NCI-H524 (cell line): ENCODE measurements at places on chromosomes 7 and 10.

DNA sequence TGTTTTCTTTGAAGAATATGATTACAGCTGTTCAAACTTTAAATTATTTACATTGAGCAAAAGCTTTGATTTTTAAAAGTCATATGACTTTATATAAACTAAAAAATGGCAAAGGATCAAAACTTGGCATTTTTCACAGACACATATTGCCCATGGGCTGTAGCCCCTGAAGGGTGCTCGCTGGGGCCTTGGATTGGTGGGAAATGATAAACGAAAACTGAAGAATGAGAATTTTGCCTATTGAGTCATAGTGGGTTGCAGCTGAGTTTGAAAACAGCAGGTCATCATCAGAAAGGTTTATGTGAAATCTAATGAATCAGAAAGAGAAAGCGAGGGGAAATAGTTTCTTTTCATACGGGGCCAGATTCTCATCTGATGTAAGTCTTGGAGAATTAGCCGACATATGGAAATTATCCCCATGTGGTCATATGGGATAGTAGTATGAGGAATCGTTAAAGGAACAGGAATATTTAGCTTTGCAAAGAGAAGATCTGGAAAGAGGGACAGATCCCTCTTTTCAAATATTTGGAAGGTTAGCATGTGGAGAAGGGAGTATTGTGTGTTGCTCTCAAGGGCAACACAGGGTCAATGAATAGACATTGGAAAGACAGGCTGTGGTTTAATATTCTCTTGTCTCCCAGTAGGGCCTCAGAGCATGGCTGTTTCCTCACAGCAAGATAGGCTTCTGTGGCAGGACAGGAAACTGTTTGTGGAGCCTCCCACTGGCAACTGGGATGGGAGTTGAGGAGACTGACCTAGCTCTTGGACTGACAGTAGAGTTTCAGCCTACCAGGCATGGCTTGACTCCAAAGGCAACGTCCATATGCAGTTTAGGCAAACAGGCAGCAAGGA, 119.0 kb downstream of the FZD1 start:
- no peak for DNase-seq

DNA sequence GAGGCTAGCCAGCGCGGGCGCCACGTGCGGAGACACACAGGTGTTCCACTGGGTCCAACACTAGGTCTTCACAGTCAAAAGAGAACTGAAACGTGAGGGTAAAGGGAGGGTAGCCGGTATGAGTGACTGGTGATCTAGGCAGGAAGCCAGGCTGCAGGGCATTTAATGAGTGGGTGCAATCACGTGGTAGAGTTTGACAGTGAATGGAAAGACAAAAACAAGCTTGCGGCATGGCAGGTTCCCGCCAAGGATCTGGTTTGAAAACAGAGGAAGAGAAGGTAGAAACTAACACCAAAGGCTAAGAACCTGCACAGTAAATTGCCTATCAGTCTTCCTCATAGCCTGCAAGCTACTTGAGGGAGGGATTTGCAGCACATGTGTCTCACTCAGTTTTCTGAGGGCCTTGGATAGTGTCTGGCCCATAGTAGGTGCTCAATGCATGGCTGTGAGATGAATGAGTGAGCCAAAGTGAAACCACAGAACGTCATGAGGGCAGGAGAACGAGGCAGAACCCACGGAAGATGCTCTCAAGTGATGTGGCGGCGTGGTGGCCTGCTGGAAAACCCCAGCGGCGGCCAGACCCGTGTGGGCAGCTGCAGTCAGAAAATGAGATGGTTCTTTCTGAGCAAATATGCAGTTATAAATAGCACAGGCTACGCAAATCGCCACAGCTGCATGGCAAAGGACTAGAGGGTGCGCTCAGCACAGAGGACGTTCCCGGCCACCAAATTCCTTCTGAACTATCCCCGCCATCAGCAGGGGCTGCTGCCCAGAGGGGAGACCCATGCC, 183.6 kb upstream of the NFE2L3 start:
- no peak for DNase-seq

DNA sequence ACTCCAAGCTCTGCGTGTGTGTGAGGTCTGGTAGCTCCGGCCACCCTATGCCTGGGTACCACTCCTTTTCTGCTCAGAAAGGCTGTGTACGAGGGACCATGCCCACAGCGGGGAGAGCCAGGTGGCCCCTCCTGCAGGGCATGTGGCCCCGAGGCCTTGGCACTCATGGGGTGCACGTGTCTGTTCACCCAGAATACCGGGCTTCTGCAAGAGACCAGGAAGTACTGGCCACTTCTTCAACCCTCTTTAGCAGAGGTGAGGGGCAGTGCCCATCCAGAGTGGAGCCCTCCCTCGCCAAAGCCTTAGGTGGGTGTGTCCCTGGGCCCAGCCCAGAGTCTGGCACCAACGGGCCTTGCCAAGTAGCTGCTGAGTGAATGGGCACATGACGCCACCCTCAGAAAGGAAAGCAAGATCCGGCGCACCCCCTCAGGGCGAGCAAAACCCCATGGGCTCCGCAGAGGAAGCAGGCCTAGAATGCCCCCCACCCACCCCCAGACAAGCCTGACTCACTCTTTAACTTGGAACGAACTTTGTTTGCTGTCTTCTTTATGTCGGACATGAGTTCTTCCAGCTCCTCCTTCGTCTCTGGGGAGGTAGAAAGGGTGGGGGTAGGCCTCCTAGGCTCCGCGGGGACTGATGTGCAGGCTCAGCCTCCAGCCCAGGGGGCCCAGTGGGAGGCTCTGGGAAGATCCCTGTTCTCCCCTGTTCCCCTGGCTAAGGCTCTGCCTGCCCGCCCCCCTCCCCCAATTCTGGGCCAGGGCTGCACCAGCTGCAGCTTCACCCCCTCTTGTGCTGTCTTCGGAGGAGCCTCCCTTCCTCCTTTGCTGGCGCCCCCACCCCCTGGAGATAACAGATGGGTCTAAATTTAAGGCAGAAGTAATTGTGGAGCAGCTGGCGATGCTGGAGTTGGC, 14.6 kb downstream of the STX1A start:
- peak; percentile 92 for DNase-seq

DNA sequence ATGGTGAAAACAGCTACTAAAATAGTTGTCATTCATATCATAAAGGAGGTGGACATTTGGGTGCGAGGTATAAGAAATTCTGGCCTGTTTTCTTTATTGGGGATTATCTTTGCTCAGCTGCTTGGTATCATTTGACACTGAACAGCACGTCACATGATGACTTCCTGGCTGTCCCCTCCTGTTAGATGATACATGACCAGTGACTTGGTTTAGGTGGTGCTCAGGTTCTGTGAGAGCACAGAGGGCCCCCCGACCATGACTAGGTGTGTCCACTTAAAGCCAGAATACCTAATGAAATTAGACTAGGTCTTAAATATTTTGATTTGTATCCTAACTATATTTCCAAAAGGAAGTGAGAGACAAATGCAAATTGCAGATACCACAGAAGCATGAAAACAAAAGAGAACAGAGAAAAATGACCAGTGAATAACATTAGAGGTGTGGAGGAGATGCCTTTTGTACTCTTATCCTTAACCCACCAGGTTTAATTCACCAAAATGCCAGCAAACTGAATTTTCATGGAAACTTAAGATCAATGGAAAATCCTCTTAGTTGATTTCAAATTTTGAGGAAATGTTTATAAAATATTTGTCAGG, 50.6 kb upstream of the GJD4 start:
- DNase-seq: peak; percentile 15

GRCh38 chr10:73916761-73917470, 6.0 kb downstream of the PLAU start:
- no peak for DNase-seq

- no peak for DNase-seq
These were observed 566.8 kb downstream of the CNTNAP2 start for GRCh38 chr7:146683439-146683838.
